HCT116 (cell line): ENCODE measurements at places on chromosomes 7 and 10.
A peak's percentile ranks its signal among the peaks of the same experiment; 100 is the strongest.

DNA sequence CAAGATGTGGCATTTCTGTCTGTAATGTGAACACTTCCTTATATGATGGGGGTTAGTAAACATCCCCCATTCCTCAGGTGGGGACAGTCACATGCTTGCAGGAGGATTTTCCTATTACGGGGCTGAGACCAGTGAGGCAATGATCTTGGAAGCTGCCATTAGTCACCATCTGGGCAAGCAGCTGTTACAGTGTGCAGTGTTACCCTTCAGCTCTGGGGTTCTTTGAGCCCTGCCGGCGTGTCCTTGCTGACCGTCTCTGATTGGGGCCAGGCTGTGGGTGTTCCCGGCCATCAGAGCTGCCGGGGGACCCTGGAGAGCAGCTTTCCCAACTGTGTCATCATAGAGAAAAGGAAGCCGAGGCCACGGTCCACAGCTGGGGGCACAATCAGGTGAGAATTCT is 126.8 kb upstream of the FAM20C start:
- DNase-seq: no peak

- DNase-seq: no peak
Observed at GRCh38 chr7:22632674-22633073, 94.3 kb upstream of the IL6 start.

DNA sequence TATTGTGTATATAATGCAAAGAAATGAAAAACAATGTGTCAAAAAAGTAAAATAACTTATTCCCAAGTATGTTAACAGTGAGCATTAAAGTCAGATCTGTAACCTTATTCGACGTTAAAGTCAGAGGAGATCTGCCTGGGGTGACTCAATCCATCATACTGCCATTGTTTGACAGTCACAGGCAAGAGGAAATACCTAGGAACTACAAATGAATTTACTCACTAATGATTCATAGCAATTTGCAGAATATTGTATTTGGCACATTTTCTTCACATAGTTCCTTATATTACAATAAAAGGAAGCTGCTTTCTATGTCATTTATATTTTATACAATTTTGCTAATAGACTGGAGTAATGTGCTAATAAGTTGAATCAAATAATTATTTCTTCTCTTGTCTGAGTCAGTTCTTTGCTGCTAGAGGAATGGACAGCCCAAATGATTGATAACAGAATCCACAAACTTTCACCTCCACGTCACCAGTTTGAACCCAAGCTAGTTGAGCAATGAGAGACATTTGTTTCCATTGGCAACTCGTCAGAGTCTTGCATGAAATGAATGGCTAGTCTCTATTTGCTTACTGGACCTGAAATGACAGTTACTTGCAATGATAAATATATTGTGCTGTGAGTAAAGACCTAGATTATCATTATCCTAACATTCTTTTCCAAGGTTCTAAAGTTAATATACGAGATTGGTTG is 48.5 kb upstream of the TMEM106B start:
- DNase-seq: no peak

- DNase-seq: no peak
Observed at GRCh38 chr10:120375666-120376065, 81.4 kb upstream of the PLPP4 start.

DNA sequence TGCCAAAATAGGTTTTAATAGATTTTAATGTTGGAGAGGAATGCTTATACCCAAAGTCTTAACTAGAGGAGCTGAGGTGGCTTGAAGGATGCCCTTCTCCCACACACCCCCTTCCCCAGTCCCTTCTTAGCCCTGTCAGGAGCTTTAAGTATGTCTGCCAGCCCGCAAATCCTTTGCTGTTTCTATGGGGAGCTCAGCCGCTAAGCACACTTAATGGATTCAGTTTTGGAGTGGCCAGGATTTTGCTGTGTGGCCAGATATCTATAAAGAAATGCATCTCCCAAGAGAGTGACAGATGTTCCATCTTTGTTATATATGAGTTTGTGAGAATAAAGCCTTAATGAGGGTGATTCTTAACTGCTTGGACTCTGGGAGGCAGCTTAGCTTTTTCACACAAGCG is 152.9 kb upstream of the ZNF32 start:
- no peak for DNase-seq

- DNase-seq: no peak
Observed at GRCh38 chr10:51521605-51522004, 177.8 kb downstream of the CSTF2T start.

- no peak for DNase-seq
Observed at GRCh38 chr10:70650718-70651117, 21.6 kb upstream of the ADAMTS14 start.

- DNase-seq: no peak
Observed at GRCh38 chr7:27145914-27146412, 1.6 kb downstream of the HOXA6 start.

DNA sequence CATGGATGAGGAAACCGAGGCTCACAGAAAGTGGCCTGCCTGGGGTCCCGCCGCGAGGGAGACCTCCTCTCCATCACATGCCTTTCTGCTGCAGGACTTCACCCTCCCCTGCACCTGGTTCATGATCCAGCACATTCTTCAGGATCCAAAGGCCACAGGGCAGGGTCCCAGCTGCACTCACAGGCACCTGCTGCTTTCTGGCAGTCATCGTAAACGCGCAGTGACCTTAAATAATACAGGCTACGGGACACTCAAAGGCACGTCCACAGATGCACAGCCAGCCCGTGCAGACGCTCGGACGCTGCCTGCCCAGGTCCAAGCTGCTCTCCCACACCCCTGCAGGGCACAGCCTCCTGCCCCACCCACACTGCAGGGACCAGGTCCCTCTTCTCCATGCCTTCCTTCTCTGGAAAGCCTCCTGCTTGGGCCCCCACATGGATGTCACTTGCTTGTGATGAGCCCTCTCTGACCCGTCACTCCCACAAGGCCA is 49.9 kb downstream of the CALML3 start:
- DNase-seq: no peak

GRCh38 chr10:17214971-17215781 is 12.9 kb upstream of the VIM start:
- peak; percentile 83 for DNase-seq

- DNase-seq: no peak
Observed at GRCh38 chr10:36182179-36182566, 540.1 kb upstream of the FZD8 start.

GRCh38 chr7:126079151-126079550 is 1149.5 kb upstream of the POT1 start:
- no peak for DNase-seq

DNA sequence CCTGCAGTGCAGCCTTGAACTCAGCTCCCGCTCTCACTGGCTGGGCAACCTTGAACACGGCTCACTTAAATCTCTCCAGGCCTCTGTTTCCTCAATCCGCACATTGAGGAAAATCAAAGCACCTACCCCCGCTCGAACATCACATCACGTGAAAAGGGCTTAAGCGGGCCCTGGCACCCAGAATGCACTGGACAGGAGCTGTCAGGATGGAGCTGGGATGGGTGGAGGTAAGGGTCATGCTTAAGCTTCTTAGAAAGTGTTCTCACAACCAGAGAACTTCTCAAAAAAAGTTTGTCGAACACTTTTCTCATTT is 55.7 kb upstream of the MGMT start:
- DNase-seq: no peak

- DNase-seq: no peak
Observed at GRCh38 chr10:127338399-127339110, 142.2 kb upstream of the INSYN2A start.

GRCh38 chr10:11272915-11273389 is 255.3 kb downstream of the CELF2 start:
- DNase-seq: no peak

- DNase-seq: no peak
Observed at GRCh38 chr10:70908406-70909296, 20.3 kb upstream of the PCBD1 start.

DNA sequence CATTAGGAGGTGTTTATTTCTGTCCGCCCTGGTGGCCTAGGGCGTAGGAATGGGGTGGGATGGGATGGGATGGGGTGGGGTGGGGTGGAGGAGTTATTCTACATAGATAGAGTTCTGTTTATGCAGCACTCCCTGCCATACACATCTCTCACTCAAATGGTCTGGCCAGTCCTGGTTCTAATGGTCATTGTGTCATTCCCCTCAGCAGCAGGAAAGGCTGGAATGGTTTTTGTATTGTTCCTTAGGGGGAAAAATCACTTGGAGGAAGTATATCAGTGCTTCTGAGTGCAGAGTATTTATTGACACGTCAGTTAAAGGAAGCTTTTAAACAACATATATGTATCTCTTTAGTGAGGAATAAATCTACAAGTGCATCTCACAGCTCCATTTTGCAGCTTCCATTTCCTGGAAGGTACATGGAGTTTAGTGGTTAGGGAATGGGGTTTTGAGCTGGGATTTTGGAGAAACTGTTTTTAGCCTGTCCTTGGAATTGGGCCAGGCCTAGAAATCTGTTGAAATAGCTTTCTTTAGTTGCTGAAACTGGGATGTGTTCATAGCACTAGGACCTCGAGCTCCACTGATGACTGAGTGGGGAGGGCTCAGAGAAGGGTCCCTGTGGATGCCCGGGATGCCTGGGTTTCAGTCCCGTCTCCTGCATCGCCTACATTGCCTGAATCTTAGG is 8.3 kb downstream of the TSPAN14 start:
- no peak for DNase-seq

- DNase-seq: no peak
Observed at GRCh38 chr10:103712146-103712545, 143.2 kb downstream of the SH3PXD2A start.

DNA sequence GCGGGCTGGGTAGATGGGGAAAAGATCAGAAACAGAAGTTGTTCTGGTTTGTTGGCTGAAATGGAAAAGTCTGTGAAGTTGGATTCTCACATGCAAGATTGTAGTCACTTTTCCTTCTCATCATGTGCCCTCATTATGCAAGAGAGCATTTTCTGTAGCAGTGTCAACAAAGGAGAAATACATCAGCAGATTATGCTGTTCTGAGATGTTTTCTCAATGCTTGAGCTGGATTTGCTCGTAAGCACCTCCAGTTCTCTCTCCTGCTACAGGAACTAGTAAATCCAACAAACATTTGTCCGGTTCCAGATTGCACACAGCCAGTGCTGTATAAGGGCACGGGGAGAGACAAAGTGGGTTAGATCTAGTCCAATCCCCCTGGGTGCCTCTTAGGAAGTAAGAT is 90.0 kb downstream of the GATA3 start:
- DNase-seq: no peak

DNA sequence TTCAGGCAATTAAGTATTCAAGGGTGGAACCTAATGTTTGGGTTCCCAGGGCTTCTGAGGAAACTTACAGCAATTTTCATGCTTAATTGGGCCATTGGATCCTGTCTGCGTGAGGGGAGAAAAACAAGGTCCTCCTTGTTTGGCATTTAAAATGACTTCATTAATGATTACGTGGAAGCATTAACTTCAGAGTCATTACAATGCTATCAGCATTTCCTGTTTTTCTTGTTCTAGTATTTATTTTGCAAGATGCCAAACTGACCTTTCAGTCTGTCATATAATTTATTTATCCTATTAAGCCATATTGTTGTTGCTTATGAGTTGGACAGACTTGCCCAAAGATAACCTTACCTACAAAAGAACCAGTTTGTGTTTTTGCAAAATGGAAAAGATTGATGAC is 324.1 kb upstream of the LRRN3 start:
- DNase-seq: no peak

- DNase-seq: peak; percentile 73
Observed at GRCh38 chr10:89793649-89794254, 92.4 kb downstream of the KIF20B start.

DNA sequence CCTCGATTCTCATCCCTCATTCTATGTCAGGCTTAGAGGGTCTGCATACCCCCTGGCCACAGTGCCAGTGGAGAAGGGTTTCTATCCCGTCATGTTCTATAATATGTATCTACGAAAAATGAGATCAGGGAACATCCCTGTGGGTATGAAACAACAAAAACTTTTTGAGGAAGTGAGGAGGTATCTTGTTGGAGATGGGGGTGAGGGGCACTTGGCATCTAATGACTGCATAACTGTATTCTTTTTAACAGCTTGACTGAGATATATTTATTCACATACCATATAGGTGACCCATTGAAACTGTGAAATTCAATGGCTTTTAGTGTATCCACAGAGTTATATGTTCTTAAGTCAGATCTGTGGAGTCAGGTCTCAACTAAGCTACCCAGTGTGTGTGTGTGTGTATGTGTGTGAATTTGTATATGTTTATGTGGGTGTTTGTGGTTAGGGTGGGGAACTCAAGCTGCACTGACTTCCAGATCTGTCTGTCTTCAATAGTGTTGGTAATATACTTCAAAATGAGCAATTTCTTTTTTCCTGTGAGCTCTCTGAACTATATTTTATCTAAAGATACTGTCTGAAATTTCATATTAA is 528.9 kb downstream of the CNTNAP2 start:
- DNase-seq: no peak

GRCh38 chr10:4720463-4720862 is 105.5 kb upstream of the AKR1E2 start:
- DNase-seq: no peak

DNA sequence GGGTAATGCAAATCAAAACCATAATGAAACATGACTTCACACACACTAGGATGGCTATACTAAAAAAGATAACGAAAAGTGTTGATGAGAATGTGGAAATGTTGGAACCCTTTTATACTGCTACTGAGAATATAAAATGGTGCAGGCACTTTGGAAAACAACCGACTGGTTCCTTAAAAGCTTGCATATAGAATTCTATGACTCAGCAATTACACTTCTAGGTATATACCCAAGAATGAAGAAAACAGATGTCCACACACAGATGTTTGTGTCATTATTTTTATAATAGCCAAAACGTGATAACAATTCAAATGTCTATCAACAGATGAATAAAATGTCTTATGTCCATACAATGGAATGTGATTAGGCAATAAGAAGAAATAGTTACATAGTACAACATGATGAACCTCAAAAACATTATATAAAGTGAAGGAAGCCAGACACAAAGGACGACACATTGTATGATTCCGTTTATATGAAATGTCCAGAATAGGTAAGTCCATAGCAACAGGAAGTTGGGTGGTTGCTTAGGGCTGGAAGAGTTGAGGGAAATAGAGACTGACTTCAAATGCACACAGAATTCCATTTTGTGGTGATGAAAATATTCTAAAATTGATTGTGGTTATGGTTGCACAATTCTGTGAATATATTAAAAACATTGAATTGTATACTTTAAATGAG is 148.3 kb upstream of the PHYHIPL start:
- DNase-seq: no peak

GRCh38 chr10:27730041-27730440 is 15.6 kb downstream of the MKX start:
- no peak for DNase-seq

DNA sequence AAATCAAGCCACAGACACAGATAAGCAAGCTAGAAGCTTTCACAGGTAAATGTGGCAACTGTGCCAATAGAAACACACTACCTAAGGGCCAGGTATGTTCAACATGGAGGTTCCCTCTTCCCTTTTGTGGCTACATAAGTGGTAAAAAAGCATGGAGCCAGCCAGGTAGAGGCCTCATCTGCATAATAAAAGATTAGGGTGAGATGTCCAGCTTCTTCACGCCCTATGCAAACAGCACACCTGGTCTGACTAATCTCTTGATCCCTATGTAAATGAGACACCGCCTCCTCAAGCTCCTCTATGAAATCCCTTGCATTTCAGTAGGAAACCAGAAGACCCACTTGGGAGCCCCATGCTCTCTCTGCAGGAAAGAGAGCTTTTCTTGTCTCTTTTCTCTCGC is 282.2 kb downstream of the NEBL start:
- DNase-seq: no peak

GRCh38 chr7:119413314-119413805 is 859.6 kb upstream of the KCND2 start:
- DNase-seq: no peak
